ENCODE measurements at places on chromosomes 4 and X.
A peak's percentile ranks its signal among the peaks of the same experiment; 100 is the strongest.

DNA sequence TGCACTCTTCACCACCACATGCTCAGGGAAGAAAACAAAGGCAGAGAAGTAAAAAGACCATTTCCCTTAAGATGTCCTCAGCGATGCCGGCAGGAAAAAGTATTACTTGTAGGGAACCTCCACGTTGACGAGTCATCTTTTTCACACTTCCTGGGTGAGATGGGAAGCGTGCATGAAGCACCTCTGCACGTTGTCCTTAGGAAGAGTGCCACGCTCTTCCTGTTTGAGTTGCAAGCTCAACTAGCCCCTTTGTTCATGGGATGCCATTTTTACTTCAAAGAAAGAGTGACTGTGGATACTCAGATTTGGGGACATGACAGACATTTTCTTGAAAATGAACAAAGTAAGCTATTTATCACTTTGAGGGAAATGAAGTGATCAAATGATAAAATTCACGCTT, 33.8 kb downstream of the DCTD start:
- DNase-seq, result no peak

DNA sequence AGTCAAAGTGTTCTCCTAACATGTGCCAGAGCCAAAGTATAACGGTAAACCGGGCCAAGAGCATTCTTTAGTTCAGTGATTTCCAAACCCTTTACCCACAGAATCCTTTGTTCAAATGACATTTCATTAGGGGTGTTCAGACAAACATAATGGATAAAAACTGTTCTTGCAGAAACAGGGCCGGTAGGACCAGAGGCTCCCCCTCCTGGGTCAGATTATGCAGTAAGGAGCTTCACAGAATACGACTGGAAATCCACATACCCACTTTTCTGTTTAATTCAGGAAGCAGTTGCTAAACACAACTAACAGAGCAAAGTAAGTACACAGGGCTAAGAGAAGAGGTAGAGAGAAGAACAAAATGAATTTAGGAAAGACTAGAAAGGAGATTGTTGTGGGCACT, 46.6 kb upstream of the TMEM184C start:
- no peak for DNase-seq

- DNase-seq, result no peak
Observed at GRCh38 chr4:87651941-87652340, 1.9 kb downstream of the DMP1 start.

GRCh38 chrX:52577464-52578173, 60.8 kb upstream of the XAGE1B start:
- no peak for DNase-seq

DNA sequence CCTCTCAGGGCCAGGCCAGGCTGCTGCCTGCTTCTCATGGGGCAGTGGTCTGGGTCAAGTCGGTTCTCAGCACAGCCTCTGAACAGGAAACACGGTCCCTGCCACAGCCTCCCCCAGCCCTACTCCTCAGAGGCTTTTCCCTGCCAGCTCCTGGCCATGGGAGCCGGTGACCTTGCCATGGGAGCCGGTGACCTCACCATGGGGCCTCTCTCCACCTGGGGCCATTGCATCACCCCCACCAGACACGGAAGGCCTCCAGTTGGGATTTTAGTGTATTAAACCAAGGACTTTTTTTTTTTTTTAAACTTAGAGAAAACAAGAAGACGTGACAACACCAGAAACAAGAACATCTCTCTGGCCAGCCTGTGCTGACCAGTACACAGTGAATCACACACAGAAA, 25.6 kb downstream of the ETDB start:
- DNase-seq, result no peak

DNA sequence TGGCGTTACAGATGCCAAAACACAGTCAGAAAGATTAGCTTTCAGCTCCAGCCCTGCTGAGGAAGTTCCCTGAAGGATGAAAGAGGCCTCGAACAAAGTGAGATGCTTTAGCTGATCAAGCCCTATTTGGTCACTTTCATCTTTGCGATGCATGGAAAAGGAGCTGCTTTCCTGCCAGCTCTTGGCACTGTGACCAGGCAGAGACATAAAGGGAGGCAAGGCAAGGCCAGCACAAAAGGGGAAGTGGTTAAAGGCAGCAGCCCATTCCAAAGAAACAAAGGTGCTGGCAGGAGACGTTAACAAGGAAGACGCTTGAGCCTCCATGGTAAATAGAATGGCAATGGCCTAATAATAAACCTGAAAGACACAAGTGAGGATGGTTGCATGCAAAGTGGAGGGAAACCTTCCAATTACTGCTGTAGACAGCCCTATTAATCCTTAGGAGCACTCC, 617.1 kb upstream of the INTU start:
- DNase-seq, result peak; percentile 24

DNA sequence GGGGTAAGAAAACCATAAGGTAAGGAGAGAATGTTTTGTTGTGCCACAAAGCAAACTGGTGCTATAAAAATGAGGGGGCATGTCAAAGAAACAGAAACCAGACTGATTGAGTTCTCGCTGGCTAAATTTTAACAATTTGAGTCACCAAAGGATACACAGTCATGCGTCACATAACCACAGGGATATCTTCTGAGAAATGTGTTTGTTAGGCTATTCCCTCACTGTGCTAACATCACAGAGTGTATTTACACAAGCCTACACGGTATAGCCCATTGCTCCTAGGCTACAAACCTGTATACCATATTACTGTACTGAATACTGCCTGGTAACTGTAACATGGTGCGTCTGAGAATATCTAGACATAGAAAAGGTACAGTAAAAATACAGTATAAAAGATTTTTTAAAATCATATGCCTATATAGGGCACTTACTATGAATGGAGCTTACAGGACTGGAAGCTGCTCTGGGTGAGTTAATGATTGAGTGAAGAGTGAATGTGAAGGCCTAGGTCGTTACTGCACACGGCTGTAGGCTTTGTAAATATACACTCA, 50.1 kb downstream of the FBXW7 start:
- DNase-seq, result no peak

DNA sequence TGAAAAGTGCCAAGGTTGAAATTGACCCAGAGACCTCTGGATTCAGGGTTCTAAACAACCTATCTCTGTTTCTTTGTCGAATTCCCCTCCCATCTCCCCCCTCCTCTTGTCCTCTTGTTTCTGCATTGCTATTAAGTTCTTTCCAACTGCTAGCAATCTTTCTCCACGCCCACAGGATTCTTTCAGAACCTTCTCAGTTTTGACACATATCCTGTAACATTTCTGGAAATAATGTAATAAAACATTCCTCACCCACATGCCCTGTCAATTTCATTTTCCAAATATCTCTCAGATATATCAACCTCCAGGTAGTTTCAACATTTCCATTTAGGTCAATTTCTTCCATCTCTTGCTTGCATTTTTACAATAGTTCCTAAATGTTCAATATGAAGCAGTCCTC, 1105.9 kb downstream of the ARAP2 start:
- no peak for DNase-seq

DNA sequence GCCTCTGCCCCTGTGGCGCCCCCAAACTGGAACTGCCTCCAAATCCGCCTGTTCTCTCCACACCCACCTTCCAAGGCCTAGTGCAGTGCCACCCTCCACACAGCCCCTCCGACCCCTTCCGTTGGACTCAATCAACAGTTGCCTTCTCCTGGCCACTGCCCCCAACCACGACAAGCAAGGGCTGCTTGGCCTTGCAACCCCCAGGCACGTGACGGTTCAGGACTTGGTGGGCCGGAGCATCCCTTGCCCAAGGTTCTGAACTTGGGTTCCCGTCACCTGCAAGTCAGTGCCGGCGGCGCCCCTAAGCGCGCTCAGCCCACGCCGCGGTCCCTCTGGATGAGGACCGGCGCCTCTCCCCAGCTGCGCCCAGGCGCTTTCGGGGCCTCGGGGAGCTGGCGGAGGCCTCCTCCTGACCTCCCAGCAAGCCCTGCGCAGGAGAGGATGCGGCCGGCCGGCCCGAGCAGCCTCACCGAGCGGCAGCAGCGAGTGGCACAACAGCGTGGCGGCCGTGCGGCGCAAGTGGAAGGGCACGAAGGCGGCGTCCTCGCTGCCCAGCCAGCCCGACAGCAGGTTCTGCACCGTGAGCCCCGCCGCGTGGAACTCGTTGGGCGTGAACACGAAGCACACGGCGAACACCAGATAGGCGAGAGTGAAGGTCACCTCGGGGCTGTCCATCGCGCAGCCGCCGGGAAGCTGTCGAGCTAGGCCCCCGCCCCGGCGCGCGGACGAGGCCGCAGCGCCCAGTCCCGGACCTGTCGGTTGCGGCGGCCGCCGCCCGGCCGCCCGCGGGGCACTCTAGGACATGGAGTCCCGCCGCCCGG, 750 bp downstream of the TMEM129 start:
- peak; percentile 80 for DNase-seq

DNA sequence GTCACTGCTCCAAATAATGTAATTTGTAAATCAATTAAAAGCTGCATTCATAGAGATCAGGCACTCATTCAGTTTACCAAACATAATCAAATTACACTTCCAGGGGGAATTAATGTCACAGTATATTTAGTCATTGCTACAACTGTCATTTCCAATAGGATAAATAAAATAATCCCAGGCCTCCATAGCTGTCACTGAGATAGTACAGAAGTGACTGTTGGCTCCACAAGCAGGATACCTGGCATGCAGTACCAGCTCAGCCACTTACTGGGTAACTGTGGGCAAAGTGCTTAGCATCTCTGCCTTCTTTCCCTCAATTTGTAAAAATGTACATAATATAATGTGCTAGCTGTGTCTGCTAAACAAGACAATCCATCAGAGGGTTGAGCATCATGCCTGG, 128.1 kb downstream of the CAMK2D start:
- DNase-seq, result no peak

DNA sequence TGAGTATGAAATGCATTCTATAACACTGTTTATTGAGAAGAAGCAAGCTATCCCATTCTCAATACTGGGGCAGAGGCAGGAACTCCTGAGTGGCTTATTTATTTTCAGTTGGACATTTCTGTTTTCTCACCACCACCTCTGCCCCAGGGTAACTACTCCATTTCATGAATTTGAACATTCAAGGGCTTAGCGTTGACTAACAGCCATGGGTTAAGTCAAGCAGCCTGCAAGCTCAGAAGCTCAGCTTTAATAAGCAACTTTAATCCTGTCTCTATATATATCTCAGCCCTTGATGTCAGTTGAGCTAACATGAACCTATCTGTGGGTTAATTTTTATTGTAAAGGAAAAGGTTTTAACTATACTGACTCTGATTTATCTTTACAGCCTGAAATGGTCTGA, 93.8 kb downstream of the MBNL3 start:
- no peak for DNase-seq

- no peak for DNase-seq
Observed at GRCh38 chrX:10152086-10152485, 4.7 kb upstream of the CLCN4 start.

DNA sequence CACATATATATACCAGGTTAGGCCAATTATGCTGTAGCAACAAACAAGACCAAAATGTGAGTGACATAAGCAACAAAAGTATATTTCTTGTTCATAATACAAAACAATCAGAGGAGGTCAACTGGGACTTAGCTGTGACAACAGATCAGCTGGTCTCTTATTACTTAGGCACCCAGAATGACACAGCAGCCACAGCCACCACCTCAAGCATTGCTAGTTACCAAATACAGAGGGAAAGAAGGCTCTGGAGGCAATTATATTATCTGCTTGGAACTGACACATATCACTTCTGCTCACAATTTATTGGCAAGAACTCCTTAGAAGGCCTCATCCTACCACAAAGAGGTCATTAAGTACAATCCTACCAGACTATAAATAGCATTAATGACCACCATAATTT, 15.2 kb downstream of the ATOH1 start:
- no peak for DNase-seq

DNA sequence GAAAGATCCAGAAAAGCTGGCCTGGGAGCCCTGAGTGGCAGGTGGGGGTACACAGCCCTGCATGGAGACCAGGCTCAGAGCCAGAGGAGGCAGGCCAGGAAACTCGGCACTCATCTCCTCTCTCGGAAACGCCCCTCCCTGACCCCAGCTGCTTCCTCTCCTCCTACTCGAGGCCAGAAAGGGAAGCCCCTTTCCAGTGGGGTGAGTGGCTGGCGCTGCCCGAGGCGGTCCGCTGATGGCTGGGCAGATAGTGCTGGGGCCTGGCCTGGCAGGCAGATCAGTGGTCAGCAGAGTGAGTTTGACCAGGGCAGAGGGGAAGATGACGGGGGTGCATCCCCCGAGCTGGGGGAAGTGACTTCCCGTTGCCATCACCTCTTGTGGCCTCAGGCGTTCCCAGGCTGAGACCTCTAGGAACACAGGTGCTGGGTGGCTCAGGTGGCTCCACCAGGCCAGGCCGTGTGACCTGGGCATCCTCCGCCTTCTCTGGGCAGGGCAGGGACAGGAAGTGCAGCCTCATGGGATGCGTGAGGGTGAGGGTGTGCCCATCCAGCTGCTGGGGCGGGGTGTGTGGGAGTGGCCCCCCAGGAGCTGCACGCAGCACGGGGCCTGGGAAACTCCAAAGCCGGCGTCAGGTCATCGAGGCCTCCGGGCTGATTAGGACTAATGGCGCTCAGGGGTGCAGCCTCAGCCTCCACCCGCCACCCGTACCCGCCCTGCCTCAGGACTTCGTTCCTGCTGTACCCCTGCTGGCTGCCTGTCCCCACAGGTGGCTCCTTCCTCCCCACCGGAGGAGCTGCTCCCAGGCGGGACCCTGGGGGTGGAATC, 5.7 kb downstream of the SH3BP2 start:
- DNase-seq, result peak; percentile 76

DNA sequence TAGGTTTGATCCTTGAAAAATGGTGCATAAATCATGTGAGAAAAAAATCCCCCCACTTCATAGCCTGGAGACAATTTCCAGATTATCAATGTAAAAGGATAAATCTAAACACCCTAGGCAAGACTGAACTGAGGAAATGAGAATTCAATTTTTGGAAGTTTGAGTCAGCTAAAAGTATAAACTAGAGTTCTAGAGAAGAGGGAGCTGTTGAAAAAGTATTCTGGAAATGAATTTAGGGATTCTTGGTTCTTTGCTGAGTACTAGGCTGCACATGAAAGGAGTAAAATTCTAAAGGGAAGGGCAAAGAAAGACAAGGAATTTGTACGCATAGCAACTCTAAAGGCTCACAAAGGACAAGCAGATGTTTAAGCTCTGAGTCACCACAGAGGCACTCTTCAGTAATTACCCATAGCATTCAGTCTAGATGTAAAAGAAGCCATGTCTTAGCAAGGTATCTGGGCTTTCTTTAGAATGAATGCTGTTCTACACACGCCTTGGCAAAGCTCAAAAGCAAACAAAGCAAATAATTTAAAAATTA, 896.5 kb downstream of the PDHA2 start:
- DNase-seq, result no peak

DNA sequence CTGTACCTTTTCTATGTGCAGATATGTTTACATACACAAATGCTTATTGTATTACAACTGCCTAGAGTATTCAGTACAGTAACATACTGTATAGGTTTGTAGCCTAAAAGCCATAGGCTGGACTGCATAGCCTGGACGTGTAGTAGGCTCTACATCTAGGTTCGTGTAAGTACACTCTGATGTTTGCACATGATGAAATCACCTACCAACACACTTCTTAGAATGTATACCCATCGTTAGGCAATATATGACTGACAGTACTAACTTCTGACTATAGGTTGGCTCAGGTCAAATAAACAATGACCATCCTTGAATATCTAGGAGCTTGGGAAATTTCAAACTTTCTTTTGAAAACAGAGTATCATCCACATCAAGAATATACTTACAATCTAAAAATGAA, 139.0 kb downstream of the CORIN start:
- DNase-seq, result no peak

GRCh38 chr4:110994781-110995180, 371.9 kb upstream of the PITX2 start:
- DNase-seq, result no peak

GRCh38 chr4:74624351-74625151, 169.8 kb downstream of the BTC start:
- DNase-seq, result peak; percentile 83

Measured in NB4 (cell line).